ENCODE measurements at places on chromosomes 2 and 18. TPM values are rescaled to one million over a fixed set of nuclear protein-coding genes. Genes with fewer than 3 reads are reported as not detected.

KIAA2012 gene
- total RNA-seq, result not detected

VAMP8 gene
- total RNA-seq, result 102 TPM

IL36A gene
- total RNA-seq, result 0.60 TPM

SERPINB4 gene
- total RNA-seq, result not detected

FTCDNL1 gene
- total RNA-seq, result 2.9 TPM

TRMT61B gene
- 16.9 TPM for total RNA-seq

CYTIP gene
- 273 TPM for total RNA-seq

TRABD2A gene
- 106 TPM for total RNA-seq

RNMT gene
- 88.4 TPM for total RNA-seq

IFIH1 gene
- 29.2 TPM for total RNA-seq

SPEG gene
- total RNA-seq, result 13.8 TPM

ESPNL gene
- 0.44 TPM for total RNA-seq

ITPRIPL1 gene
- total RNA-seq, result 12.7 TPM

PIEZO2 gene
- 0.13 TPM for total RNA-seq

TUBA4B gene
- not detected for total RNA-seq

RBM44 gene
- 2.8 TPM for total RNA-seq

DNAH7 gene
- not detected for total RNA-seq

SNED1 gene
- total RNA-seq, result 69.4 TPM

REG1A gene
- 11.7 TPM for total RNA-seq

RESP18 gene
- total RNA-seq, result not detected

TTC31 gene
- total RNA-seq, result 45.7 TPM

CHST10 gene
- total RNA-seq, result 3.4 TPM

ZNF396 gene
- 0.73 TPM for total RNA-seq

PMAIP1 gene
- 20.4 TPM for total RNA-seq

KIF1A gene
- not detected for total RNA-seq

IGFBP5 gene
- total RNA-seq, result not detected

TPRKB gene
- 19.8 TPM for total RNA-seq

ZSWIM2 gene
- total RNA-seq, result not detected

FBXO48 gene
- total RNA-seq, result 1.8 TPM

FEV gene
- not detected for total RNA-seq

B3GNT7 gene
- total RNA-seq, result 0.68 TPM

CBLN2 gene
- total RNA-seq, result not detected

ATL2 gene
- total RNA-seq, result 50.0 TPM

SCRN3 gene
- 17.9 TPM for total RNA-seq

ANKAR gene
- 12.6 TPM for total RNA-seq
